Pulmonary artery endothelial cell (primary cell): ENCODE measurements at places on chromosomes 3 and 15. TPM values are rescaled to one million over a fixed set of nuclear protein-coding genes. Genes with fewer than 3 reads are reported as not detected.

- no peak for DNase-seq
Observed at GRCh38 chr15:73118055-73118454, 65.8 kb downstream of the NEO1 start.

DNA sequence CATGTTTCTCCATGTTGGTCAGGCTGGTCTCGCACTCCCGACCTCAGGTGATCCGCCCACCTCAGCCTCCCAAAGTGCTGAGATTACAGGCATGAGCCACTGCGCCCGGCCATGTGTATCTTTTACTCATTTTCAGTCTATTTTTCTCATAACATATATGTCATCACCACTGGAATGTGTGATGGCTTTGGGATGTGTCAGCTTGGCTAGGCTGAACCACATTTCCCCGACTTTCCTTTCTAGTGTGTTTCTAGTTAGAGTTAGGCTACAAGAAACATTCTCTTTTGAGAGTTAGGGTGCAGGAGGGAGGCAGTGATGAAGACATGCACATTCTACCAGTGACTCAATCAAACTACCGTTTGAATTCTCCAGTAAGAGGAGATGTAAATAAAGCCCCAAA lies 444.9 kb upstream of the THBS1 start:
- no peak for DNase-seq

DNA sequence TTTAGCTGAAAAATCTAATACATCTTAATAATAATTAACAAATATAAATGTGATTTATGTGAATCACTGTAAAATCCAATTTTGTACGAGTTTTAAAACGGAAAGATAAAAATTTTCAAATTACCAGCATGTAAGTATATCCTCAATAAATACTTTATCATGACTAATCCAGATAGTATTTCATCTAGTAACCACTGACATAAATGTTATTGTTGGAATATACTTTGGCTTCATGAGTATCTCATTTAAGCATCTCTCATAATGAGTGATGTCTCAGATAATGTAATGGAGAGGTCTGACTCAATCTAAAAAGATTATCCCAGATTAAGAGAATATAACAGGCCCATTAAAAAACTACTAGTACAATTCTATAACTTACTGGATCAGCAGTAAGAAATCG lies 216.3 kb downstream of the STAG1 start:
- DNase-seq = no peak

DNA sequence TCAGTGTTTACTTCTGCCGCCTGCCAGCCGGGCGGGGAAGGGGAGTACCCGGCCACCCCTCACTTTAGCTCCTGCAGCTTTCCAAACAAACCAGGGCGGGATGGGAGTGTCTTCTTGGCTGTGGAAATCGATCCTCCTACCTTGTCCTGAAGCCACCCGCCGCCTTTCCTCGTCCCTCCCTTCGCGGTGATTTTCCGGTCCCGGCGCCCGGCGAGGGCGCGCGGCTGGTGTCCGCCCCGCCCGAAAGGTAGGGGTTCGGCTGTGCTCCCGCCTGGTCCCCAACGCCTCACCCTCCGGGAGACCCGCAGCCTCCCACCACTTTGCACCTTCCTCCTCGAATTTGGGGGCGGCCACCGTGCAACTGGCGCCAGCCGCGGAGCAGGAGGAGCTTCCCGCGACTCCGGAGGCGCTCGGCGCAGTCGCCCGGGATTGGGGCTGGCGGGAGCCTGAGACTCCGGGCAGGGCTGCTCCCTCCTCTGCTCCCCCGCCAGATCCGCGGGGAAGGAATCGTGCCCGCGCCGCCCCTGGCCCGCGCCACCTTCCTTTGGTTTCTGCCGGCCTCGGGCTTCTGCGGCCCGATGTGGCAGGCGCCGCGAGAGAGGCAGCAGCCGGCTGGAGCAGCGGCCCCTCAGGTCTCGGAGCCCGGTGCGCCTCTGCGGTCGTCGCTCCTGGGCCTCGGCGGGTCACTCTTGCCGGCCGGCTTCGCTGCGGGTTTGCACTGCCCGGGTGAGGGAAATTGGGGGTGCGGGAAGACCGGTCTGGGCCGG lies 30.7 kb upstream of the ST3GAL6 start:
- no peak for DNase-seq

DNA sequence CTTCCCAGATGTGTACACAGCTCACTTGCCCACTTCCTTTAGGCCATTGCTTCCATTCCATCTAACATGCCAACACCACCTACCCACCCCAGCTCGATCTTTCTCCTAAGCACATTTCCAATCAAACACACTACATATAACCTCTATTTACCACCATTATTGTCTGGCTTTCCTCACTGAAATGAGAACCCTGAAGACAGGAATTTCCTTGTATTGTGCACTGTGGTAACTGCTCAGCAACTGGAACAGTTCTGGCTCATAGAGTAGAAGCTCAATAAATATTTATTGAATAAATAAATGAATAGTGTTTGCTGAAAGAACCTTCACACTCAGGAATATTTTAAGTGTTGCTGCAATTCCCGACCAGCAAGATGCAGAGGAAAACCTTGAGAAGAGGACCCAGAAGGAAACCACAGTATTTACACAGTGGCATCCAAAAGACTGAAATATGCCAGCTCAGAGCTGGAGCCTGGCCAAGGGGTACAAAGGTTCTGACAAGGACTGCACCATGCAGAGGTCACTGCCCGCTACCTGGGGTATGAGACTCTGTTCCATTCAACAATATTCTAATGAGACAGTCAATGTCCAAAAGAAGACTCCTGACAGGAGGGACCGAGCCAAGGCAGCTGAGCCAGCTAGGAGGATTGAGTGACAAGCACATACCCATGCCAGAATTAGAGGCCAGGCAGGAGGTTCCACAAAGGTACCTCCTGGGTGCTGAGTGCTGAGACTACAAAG lies 168.8 kb downstream of the NUP210 start:
- no peak for DNase-seq

DNA sequence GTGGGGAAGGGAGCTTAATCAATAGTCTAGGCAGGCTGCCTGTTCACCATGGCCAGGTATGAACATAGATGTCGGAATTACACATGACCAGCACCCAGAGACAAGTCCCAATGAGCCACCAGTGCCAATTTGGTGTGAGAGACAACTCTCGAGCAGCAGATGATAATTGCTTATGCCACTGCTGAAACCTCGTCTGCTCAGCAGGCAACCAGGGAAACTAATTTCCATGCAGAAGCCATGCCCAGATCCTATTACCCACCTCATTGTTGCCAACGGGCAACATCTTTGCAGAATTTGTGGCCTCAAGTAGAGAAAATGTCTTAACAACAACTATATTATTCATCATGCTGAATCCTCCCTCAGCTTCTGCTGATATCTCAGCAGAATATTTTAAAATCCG lies 84.9 kb downstream of the CGGBP1 start:
- no peak for DNase-seq

- DNase-seq = no peak
Observed at GRCh38 chr3:129892857-129893580, 492 bp downstream of the TMCC1 start.

- DNase-seq = no peak
Observed at GRCh38 chr15:62122249-62122648, 42.8 kb downstream of the C2CD4B start.

DNA sequence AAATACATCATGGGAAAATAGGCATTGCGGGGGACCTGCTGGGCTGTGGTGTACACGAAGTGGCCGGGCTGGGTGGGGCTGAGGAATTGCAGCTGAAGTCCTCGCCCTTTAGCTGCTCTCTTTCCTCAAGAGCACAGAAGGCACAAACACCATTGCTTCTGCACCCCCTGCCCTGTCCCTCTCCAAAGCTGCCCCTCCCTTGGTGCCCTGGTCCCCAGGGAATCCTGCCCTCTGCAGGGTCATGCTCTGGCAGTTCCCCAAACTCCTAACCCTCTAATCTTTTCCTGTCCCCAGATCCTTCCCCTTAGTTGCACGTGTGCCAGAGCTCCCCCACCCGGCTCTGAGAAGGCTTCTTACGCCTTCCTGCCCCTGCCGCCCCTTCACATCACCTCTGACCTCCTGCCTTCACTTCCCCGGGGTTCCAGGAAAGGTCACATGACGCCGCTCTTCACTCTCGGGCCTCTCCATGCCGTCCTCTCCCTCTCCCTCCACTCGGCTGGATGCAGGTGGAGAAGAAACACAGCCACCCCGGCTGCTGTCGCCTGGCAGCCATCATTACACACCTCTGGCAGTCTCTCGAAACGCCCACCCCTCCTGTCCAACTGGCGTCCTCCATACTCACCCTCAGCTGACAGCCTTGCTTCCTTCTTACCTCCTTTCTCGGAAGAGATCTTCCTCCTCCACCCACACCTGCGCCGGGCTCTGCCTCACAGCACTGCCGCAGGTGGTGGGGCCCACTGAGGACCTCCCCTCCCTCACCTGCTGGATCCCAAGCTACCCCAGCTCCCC lies 6.9 kb upstream of the PCSK6 start:
- no peak for DNase-seq

- DNase-seq = no peak
Observed at GRCh38 chr3:120280026-120280425, 5.0 kb downstream of the GPR156 start.

DNA sequence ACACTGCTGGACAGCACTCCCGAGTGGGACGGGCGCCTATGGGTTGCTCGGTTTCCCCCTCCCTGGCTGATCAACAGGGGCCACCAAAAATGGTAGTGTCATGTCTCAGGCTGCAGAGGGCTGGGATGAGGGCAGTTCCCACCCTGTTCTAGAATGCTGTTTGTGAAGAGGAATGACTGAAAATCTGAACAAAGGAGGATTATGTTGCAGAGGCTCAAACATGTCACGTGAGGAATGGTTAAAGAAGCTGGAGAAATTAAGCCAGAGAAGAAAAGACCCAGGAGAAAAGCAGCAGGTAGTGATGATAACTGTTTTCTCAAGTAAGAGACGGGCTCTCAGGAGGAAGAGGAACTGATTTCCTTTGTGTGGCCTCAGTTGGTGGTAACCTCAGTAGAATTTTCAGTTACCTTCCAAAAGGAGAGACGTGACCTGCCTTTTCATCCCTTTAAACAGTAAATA lies 10.4 kb downstream of the SPG21 start:
- no peak for DNase-seq

DNA sequence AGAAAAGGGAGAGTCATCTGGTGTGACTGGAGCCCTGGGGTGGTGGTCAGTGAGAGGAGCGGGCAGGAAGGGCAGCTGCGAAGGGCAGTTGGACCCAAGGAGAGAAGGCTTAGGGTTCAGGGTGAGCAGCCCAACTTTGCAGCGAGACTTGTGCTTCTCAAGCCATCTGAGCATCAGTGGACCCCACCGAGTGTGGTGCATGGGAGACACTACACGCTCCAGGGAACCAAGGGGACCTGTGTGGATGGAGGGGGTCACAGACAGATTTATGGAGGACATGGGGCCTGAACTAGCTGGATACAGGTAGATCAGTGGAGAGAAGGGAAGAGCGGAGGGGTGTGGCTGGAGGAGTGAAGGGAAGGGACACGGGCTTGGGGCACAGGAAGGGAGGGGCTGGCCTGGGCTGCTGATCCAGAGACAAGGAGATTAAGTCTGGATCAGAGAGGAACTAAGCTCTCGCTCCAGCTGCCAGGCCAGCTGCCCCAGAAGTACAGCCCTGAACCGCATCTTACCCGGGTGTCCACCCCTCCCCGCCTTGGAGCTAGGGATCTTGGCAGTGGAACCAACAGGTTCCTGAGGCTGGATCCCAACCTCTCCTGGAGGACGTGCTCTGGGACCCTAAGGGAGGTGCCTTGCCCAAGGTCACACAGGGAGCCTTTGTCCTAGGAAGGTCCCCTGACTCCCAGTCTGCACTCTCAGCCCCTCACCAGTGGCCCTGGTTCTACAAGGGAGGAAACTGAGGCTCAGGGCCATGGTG lies 120.5 kb downstream of the CORO2B start:
- DNase-seq = no peak

DNA sequence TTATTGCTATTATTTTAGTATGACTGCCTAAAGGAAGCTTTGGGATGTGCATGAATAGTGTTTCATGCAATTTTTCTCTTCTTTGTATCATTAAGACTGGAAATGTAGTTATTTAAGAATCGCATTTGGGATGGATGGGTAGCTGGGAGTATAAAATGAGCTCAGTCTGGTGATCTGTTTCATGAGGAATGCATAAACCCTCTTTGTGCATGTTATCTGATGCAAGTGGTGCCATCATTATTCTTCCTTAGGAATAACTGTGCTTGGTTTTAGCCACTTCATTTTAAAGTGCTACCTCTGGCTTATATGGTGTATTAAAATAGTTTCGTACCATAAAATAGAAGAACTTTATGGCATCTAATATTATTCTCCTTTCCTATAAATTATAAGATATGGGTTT lies 535.6 kb downstream of the GRM7 start:
- DNase-seq = no peak

- DNase-seq = no peak
Observed at GRCh38 chr3:104977719-104978118, 389.0 kb upstream of the ALCAM start.

GRCh38 chr3:139560411-139560810 lies 20.9 kb upstream of the RBP1 start:
- DNase-seq = no peak

GRCh38 chr15:60539016-60539415 lies 60.1 kb upstream of the ICE2 start:
- DNase-seq = no peak

GRCh38 chr3:66582721-66583423 lies 82.0 kb upstream of the LRIG1 start:
- DNase-seq = no peak

DNA sequence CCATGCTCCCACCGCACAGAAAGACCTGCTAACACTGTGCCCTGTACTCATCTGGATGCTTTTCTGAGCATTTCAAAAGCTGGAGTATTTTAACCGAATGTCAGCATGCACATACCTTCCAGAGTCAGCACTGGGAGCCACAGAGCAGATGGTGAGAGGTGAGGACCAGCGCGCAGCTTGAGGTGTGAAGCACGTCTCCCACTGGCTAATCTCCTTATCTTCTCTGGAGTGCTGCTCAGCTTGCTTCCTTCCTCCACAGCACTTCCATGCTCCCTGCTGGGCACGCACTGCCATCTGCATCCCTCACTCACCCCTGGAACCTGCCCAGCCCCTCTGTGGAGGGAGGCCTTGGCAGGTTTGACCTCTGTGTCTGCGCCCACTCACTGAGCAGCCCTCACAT lies at the start of gene GNB5:
GNB5 (minus strand) TSS at position 186 of the 400 bp plus-strand sequence. CDS start 6,716 bp downstream, outside the sequence.
- DNase-seq = no peak

- DNase-seq = no peak
Observed at GRCh38 chr15:75578173-75578947, 755 bp downstream of the PTPN9 start.

Gene ISLR
- not detected in 2 replicates for total RNA-seq

Gene SUSD5
- 0.59 and 3.8 TPM in 2 replicates for total RNA-seq

Gene ZNF619
- 6.7 and 7.7 TPM in 2 replicates for total RNA-seq

Gene PRICKLE2
- 4.9 and 5.3 TPM in 2 replicates for total RNA-seq

Gene CRYGS
- total RNA-seq = 1.1 and 1.4 TPM in 2 replicates

Gene MESP1
- 0.46 TPM in 2 replicates for total RNA-seq

Gene FBXW12
- total RNA-seq = 0.13 TPM in 1 of 2 replicates, not detected in the other
